ENCODE measurements at places on chromosomes 5 and 9.

DNA sequence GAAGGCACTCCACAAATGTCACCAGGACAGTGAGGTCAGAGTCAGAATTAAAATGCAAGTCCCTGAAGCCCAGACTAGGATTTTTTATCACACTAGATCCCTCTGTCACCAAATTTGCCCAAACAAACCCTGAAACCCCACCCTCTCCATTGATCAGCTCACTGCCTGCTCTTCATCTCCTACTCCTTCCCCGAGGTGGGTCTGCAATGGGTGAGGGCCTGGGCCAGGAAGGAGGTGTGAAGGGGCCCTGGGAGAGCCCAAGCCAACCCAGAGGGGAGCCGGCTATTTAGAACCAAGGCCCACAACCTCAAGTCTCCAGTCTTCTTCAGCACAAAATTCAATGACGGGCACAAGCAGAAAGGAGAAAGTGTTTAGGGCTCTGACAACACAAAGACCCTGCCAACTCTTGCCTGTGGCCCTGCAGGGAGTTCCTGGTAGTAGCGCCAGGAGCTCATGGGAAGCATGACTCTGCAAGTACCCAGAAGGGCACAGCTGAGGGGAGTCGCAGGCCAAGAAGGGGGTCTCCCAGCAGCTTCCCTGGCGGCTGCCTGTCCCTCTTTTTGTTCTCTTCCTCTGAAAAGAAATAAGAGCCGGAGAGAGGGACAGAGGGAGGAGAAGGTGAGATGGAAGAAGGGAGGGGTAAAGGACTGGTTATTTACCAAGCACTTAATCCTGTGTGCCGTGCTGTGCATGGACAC is 5.5 kb downstream of the FOXI1 start:
- no peak for DNase-seq

DNA sequence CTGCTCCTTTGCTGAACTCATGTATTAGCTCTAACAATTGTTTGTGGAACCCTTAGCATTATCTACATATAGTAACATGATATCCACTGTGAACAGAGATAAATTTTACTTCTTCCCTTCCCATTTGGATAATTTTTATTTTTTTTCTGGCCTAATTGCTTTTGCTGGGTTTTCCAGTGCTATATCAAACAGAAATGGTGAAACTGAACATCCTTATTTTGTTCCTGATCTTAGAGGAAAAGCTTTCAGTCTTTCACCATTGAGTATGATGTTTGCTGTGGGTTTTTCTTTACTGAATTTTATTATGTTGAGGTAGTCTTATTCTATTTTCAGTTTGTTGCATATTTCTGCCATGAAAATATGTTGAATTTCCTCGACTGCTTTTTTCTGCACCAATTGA is 44.8 kb upstream of the STARD4 start:
- DNase-seq, result no peak

GRCh38 chr5:176366232-176366894 is 1.1 kb downstream of the ARL10 start:
- no peak for DNase-seq

DNA sequence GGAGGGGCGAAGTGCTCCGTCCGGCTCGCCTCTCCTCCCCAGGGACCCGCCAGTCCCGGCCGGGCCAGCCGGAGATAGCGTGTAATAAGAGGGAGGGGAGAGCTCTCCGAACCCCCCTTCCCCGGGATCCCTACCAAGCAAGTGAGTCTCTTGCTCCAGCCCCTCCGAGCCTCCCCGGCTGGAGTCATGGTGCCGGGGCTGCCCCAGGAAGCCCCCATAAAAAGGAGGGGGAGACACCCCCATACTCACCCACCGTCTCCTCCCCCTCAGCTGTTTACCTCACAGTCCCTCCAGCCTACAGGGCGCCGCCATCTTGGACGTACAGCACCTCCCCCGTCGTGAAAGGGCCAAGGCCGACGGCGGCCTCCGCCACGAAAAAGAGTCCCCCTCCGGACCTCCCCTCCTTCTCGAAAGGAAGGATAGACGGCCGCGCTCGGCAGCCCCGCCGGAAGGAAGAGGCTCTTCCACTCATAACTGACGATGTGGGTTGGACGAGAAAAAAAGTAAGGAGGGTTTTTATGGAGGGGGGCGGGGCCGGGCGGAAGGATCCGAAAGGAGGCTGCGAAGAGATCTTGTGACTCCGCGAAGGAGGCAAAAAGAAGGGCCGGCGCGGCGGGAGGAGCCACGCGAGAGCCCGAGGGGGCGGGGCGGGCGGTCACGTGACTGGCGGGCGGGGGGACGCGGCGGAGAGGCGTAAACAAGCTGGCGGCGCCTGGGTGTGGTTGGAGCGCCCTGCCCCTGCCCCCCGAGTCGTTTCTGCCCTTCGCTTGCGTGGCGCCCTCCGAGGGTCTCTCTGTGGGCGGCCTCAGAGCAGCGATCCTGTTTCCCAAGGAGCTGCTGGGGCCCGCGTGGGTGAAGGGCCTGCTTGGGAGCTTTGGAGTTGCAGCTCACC is at the start of gene TSC1:
Gene TSC1 (minus strand): TSS at position 323 of the 892 bp plus-strand sequence. CDS start 15,744 bp downstream, outside the sequence.
- peak; percentile 93 for DNase-seq

GRCh38 chr9:89471390-89471789 is 26.5 kb downstream of the SEMA4D start:
- no peak for DNase-seq

DNA sequence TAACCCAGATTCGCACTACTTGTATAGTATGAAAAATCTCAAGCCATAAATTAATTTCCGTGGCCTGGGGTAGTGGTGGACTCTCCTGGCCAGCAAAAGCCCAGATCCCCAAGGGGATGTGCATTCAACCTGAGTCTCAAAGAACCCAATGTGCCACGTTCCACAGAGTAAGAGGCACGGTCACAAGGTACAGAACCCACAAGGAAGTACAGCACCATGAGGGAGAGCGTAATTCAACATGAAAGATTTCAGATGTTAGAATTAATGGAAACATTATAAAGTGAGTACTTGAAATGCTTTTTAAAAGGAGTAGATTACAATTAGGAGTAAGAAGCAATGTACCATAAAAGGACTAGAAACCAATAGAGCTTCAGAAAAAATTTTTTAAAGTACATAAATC is 23.4 kb downstream of the SRD5A1 start:
- DNase-seq, result no peak

- no peak for DNase-seq
These were observed 166.1 kb upstream of the CCDC152 start for GRCh38 chr5:42590566-42590965.

GRCh38 chr5:125890511-125890931 is 532.7 kb upstream of the GRAMD2B start:
- DNase-seq, result no peak

GRCh38 chr5:72064801-72065570 is 42.3 kb upstream of the MAP1B start:
- DNase-seq, result no peak

GRCh38 chr5:3564116-3564515 is 31.5 kb upstream of the IRX1 start:
- no peak for DNase-seq

DNA sequence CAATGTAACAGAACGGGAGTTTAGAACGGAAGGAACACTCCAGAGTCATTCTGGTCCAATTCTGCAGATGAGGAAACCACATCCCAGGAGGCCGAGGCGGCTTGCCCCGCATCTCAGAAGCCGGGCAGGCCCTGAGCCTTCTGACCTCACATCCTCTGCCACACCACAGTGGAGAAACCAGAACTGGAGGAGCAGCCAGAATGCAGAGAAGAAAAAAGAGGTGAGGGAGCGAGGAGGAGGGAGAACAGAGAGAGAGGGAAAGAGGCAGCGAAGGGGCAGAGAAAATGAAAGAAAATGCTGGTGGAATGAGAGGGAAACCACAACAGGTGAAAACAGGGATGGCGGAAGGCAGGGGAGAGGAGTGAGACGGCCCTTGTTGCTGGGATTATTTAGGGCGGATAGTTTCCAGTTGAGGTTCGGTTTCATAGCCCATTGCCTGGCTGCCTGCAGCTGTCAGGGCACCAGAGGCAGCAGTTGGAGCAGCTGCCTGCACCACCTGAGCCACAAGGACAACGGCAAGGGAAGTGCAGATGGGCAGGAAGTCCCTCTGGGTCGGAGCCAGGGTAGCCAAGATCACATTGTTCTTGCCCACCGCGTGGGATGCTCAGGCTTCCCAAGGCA is at the start of gene HMHB1:
Gene HMHB1 (plus strand): TSS at position 77 of the 621 bp plus-strand sequence.
- no peak for DNase-seq

- DNase-seq, result no peak
These were observed 167.1 kb upstream of the PHYKPL start for GRCh38 chr5:178399701-178400095.

DNA sequence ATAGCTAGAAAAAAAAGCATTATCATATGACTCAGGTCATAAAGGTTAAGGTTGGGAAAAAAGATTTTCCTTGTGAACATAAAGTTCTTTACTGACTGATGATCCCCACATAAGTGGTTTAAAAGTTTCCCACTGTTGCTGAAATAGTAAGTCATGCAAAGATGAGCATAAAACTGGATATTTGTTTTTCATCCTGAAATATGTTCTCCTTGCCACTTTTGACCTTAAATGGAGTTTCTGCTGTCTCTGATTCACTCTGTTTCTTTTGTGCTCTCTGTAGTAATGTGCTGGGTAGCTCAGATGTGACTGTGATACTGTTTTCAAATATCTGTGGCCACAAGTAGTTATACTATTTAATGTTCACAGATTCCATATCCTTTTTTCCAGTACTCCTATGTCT is 162.5 kb upstream of the GAS1 start:
- DNase-seq, result no peak

GRCh38 chr5:106766916-106767315 is 903.8 kb downstream of the EFNA5 start:
- DNase-seq, result no peak

DNA sequence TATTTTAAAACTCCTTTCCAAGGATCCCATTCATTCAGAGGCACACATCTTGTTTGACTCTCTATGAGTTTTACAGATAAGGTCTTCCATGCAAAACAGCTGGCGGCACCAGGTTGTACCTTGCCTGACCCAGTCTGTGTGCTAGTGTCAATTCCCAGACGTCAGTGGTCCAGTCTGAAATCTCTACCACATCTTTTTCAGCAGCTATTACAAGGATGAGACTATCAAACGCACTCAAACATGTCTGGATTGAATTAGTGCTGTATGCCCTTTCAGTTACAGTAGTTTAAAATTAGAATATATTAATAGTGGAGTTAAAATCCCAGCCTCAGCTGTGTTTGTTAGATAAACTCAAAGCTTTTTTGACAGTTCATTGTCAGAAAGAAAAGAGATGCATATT is 11.7 kb downstream of the CDC14B start:
- DNase-seq, result no peak

DNA sequence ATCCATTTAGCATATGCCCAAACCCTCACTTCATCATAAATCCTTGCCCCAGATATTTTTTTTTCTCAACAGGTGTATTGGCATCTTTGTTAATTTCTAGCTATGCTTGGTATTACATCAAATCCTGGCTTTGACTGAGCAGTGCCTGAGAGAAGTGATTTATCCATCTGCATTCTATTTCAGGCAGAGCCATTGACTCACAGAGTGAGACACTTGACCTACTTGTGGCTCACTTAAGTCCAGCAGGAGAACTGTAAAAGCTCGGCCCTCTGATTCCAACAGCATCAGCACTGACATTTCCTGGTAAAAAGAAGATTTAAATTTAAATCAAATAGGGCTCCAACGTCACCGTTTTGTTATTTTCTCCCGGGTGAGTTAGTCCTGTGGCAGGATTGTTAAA is 93.4 kb downstream of the PLK2 start:
- no peak for DNase-seq

- no peak for DNase-seq
These were observed 278.3 kb downstream of the PDE4D start for GRCh38 chr5:59615272-59615671.

GRCh38 chr9:4012441-4012840 is 287.4 kb downstream of the GLIS3 start:
- DNase-seq, result no peak

DNA sequence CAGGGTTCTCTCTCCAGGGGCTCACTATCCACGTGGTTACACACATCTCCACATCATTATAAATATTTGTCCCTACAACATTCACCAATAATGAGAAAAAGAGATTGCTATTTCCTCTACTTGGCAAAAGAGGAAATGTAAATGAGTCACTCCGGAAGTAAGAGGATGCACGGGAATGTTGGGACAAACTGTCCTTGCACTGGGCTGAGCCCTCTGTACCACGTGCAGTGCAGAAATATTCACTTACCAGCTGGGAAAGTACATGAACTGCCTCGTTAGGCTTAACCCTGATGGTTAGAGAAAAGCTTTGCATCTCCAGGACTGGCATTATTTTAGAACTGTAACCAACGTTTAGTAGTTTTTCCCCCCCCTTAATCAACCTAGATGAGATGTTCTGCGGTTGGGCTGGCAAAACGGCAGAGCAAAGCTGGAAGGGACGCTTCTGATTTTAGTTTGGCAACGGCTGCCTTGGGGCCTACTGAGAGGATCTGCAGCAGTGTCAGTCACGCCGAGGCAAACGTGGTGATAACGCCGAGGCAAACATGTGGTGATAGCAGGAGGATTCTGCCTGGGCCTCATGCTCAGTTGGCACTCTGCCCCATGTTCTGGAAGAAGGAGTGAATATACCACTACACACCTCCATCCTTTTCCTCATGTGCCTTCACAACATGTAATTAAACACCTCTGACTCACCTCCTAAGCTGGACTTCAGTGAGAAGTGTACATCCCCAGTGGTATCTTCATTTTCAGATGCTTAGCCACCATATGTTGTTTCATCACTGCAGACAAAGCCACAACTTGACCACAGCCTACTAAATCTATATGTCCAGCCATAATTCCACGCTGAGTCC is 661.4 kb upstream of the KLF4 start:
- no peak for DNase-seq

GRCh38 chr5:34450338-34450737 is 205.8 kb upstream of the RAI14 start:
- DNase-seq, result no peak

DNA sequence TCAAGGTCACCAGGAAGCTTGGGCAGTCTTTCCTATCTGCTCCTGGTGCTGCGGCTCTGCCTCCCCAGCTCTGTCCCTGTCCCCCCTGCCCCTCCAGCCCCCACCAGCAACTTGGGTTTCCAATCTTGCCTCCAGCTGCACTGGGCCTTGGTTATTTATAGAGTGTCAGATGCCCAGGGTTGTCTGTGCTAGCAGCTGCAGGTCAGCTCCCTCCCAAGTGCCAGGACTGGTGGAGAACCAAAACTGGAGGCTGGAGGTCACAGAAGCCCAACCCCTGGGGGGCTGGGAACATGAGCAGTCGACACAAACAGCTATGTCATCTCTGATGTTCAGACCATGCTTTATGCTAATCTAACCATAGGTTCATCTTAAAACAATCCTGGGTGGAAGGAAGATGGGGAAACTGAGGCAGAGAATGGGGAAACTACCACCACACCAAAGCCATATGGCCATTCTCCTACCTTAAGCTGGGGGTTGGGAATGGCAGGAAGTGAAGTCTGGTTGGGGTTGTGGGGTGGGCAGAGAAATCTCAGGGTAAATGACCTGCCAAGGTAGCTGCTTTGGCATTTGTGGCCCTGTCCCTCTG is 1.7 kb downstream of the TPM2 start:
- DNase-seq, result no peak

All from germinal center (tissue), 1 donor.